Naive thymus-derived CD8-positive, alpha-beta T cell (primary cell): ENCODE measurements at places on chromosomes 7 and 10. TPM values are rescaled to one million over a fixed set of nuclear protein-coding genes. Genes with fewer than 3 reads are reported as not detected.
A peak's percentile ranks its signal among the peaks of the same experiment; 100 is the strongest.

Gene ASB10
- not detected for polyA plus RNA-seq

DNA sequence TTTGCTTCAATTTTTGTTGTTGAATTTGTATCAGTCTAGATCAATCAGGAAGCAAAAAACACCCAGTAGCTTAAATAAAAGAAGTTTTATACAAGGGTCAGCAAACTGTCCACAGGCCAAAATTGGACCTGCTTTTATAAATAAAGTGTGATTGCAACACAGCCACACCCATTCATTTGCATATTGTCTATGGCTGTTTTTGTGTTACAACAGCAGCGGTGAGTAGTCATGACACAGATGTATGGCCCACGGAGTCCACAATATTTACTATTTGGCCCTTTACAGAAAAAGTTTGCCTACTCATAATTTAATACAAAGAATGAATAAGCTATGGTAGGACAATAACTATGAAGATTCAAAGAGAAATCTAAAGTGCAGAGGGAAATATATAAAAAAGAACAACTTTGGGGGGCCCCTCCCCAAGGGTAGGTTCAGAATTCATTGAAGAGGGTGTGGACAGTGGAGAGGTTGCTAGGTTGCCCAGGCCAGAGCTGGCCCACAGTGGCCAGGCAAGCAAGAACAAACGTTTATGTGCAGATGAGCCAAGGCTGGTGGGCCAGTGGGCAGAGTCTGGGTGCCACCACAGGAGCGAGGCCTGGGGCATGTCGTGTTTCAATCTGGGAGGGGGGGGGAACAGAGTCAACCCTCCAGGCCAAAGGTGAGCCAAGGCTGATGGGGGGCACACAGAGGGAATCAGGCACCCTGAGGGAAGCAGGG, 47.0 kb upstream of the AMPH start:
- H3K4me3 ChIP-seq = no peak overlapping the region
- H3K27ac ChIP-seq = no peak overlapping the region
- no peak for DNase-seq
- H3K27me3 ChIP-seq = no peaks in the 10 kb centered on the region
- H3K4me1 ChIP-seq = no peaks in the 10 kb centered on the region

- no peaks in the 10 kb centered on the region for H3K36me3 ChIP-seq
- DNase-seq = no peak
- H3K4me1 ChIP-seq = no peaks in the 10 kb centered on the region
- no peaks in the 10 kb centered on the region for H3K27me3 ChIP-seq
Observed at GRCh38 chr10:43047288-43047970, 29.4 kb upstream of the RET start.

DNA sequence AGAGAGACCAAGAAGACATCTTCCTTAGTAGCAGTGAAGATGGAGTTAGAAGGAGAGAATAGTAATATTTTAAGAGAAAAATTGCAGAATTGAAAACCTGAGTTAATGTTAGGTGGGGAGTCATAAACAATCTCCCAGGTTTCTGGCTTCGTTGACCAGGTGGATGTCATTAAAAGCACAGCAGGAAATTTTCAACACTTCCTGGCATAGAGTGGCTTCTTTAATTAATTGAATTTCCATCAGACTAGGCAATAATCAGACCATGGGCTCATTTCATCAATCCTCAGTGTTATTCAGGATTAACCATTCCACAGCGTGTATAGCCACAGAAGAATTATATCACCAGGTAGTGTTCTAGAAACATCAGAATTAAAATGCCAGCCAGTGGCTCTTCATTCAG, 268.2 kb downstream of the CCDC3 start:
- no peak overlapping the region for H3K27ac ChIP-seq
- H3K36me3 ChIP-seq = peaks cover 12% of the 10 kb centered on the region
- H3K27me3 ChIP-seq = no peaks in the 10 kb centered on the region
- H3K4me3 ChIP-seq = no peak overlapping the region

DNA sequence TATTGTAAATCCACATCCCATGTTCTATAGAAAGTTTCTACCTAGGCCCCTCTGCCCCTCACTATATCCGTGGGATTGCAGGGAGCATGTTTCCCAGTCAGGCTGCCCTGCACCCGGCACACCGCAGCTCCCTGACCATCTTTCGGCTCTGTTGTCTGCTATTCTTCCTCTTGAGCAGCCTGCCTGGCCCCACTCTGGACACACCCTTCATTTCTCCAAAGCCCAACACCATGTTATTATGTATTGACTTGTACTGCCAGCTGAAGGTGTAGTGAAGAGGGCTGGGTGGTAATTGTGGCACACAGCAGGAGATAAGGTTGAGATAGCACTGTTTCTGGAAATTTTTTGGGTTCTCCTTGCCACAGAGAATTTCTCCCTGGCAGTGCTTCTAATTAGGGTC, 9.8 kb downstream of the LRMDA start:
- H3K27me3 ChIP-seq = peaks cover 46% of the 10 kb centered on the region
- no peak overlapping the region for H3K4me3 ChIP-seq
- DNase-seq = no peak
- peaks cover 4% of the 10 kb centered on the region for H3K36me3 ChIP-seq
- no peaks in the 10 kb centered on the region for H3K4me1 ChIP-seq
- H3K27ac ChIP-seq = no peak overlapping the region

DNA sequence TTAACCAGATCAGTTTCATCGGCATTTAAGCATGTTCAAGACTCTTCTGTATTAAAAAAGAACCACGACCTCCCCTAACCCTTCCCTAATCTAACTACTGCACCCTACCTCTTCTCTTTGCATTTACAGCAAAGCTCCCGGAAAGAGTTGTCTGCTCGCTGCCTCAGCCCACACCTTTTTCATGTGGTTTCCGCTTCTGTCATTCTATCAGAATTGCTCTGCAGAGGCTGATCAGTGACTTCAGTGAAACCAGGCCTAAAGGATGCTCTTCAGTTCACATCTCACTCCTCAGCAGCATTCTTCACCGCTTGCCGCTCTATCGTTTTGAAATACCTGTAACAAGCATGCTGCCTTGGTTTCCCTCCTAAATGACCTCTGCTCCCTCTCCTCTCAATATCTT, 160.9 kb downstream of the SDK1 start:
- H3K36me3 ChIP-seq = peaks cover 6% of the 10 kb centered on the region
- H3K4me1 ChIP-seq = peaks cover 61% of the 10 kb centered on the region
- DNase-seq = peak; percentile 45
- peak overlapping the region; percentile 94 for H3K27ac ChIP-seq
- H3K27me3 ChIP-seq = no peaks in the 10 kb centered on the region

DNA sequence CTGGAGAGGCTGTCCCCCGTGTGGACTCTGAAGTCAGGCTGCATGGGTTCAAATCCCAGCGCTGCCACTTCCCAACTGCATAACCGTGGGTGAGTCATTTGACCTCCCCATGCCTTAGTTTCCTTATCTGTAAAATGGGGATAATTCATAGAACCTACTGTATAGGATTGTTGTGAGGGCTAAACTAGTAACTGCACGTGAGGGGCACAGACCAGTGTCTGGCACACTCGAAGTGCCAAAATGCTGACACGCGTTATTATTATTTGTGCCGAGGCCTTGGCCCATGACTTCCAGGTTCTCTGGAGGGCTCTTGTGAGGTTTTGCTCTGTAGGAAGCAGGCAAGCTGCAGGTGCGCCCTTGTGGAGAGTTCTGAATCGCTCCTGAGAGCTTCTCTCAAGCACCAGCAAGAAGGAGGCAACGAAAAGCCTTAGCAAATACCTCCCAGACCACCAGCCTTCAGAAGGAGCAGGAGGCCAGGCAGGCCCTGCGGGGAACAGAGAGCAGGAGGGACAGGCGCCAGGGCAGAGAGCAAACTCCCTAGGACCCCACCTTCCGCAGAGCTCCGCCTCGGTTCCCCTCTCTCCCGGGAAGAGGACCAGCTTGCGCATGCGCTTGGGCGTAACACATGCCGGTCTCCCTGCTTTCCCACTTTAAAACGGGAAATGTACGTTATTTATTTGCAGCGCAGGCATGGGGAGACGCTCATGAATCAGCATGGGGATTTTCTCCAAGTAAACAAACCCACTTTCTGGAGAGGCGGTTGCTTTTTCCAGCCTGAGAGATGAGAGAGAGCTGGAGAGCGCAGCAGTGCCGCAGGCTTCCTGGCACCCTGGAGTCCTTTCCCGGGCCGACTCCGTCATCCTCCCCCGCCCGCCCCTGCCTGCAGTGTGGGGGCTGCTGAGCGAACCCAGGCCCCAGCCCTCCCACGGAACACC, 39.6 kb downstream of the SORCS3 start:
- H3K4me3 ChIP-seq = no peak overlapping the region
- no peak for DNase-seq
- no peak overlapping the region for H3K27ac ChIP-seq
- no peaks in the 10 kb centered on the region for H3K4me1 ChIP-seq
- H3K27me3 ChIP-seq = peaks cover 27% of the 10 kb centered on the region

GRCh38 chr10:27540672-27541071, 36.6 kb downstream of the RAB18 start:
- H3K27ac ChIP-seq = no peak overlapping the region
- H3K4me3 ChIP-seq = no peak overlapping the region
- H3K27me3 ChIP-seq = no peaks in the 10 kb centered on the region
- DNase-seq = no peak
- H3K4me1 ChIP-seq = peaks cover 12% of the 10 kb centered on the region

Gene CYP3A5
- 0.14 TPM for polyA plus RNA-seq

Gene LRRC61
- 34.3 TPM for polyA plus RNA-seq

DNA sequence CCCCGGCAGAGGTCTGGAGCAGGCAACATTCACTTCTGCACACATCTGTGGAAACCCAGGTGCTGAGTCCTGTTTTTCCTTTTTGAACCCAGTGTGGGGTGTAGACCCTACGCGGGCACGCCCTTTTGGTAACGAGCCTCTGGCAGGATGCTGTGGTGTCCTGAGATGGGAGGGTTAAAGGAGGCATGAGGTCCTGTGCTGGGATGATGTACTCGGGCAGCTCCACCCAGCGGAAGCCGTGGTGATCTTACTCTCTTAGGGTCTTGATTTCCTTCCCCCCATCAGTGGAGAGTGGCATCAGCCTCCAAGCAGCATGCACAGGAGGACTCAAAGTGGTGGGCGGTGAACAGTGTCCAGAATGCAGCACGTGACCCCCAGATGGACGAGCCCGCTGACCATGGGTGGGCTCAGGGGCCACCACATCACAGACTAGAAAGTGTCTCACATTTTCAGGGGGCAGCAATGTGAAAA, 148.6 kb downstream of the DNAJB6 start:
- peak overlapping the region; percentile 4 for H3K4me3 ChIP-seq
- H3K27me3 ChIP-seq = peaks cover 11% of the 10 kb centered on the region
- H3K27ac ChIP-seq = no peak overlapping the region
- no peaks in the 10 kb centered on the region for H3K36me3 ChIP-seq
- peaks cover 17% of the 10 kb centered on the region for H3K4me1 ChIP-seq

- no peak for DNase-seq
- H3K4me1 ChIP-seq = no peaks in the 10 kb centered on the region
- no peaks in the 10 kb centered on the region for H3K36me3 ChIP-seq
- no peak overlapping the region for H3K4me3 ChIP-seq
- no peaks in the 10 kb centered on the region for H3K27me3 ChIP-seq
- no peak overlapping the region for H3K27ac ChIP-seq
Observed at GRCh38 chr7:25597946-25598345, 369.7 kb upstream of the NPVF start.
